NCI-H774 (cell line): ENCODE measurements at places on chromosomes 7 and 10.
A peak's percentile ranks its signal among the peaks of the same experiment; 100 is the strongest.

GRCh38 chr7:54355842-54356241 is 186.3 kb upstream of the VSTM2A start:
- no peak for DNase-seq

DNA sequence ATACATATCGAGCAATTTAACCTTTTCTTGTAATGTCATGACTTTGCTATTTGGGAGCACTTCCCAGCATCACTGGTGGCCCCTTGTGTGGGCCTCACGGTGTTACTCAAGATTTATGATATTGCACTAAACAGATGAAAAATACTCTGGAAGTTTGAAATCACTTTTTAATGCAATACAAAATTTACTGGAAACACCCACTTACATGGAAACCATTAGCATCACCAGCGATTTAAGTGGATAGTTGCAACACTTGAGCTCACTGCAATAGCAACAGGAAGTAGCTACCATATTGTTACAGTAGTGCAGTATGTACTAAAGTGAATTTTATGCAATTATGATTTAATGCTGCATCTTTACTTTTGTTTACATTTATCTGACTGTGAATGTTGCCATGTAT is 184.4 kb downstream of the MDFIC start:
- DNase-seq, result no peak

DNA sequence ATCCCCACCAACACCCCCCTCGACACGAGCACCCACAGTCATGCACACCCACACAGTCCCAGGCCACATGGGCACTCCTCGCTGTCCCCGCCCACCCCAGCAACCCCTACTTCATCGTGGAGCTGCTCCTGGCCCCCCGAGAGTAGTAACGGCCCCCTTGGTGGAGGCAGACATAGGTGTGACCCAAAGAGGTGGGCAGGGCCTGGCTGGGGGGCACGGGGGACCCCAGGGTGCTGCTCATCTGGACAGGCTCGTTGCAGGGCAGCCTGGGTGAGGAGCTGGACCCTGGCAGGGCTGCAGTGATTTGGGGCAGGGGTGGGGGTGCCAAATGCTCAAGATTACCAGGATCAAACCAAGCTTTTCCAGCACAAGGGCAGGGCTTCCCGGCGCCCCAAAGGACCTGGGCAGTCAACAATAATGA is 42.4 kb upstream of the ZMIZ1 start:
- no peak for DNase-seq

DNA sequence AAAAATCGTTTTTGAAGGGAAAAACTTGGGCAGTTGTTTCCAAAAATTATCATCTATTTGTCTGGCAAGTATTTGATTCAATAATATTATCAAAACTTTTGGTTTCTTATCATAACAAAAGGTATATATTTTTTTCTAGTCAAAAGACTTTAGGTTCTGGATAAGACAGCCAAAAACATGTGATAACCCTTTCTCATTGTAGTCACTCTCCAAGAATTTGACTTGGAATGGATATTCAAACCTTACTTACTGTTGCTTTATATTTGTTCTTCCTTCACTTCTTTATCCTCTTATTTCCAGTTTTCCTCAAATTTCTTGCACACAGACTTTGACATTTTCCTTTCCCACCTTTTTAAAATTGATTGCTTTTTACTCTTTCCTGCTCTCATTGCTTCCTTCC is 140.9 kb upstream of the FAM3C start:
- no peak for DNase-seq

GRCh38 chr10:131646551-131647525 is 254.0 kb upstream of the PPP2R2D start:
- no peak for DNase-seq

DNA sequence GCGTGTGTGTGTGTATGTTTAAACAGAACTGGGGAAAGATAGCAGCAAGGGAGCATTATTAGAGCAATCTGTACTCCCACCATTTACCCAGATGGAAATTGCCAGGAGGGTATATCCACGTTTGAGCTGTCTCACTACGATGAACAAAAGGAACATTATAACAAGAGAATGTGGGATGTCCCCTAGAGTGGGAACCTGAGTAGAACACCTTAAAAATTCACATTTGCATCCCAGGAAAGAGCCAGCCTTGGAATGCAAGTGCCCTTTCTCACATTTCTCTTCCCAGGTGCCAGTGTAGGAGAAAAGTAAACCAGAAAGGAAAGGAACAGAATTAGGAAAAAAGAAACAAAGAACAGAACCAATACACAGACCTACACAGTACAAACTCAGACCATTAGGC is 95.3 kb upstream of the PTPRZ1 start:
- DNase-seq, result no peak

- DNase-seq, result no peak
Measured at GRCh38 chr7:140263277-140263676, 86.5 kb upstream of the KDM7A start.

DNA sequence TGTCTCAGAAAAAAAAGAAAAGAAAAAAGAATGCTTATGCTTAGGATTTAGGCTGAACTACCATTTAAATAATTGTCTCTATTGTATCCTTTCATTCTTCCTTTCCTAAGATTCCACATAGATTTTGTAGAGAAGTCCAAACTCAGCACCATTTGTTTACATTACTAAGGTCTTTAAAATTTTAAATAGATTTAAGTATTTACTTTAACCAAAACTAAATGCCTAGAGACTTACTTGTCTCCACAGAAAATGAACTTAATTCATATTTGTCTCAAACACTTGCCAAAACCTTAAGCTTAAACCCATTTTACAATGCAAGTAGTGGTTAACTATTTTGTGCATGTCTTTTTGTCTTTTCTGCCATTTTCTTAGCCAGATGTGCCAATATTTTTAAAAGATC is 54.1 kb upstream of the ABI1 start:
- DNase-seq, result no peak

DNA sequence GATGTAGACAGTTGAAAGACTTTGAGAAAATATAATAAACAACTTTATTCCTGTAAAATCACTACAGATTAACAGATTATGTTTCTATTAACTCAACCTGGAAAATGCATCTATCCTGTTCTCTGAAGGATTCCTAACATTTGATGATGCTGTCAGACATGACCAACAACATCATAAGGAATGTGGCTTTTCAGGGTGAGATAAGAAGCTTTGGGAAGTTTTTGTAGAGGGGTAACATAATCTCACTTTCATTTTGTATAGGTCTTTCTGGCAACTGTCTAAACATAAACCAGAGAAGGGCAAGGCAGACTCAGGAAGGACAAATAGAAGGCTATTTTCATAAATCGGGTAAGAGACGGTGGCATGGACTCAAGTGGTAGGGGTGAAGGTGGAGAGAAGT is 112.2 kb downstream of the TES start:
- DNase-seq, result no peak

- DNase-seq, result no peak
Measured at GRCh38 chr10:31139497-31139896, 107.8 kb upstream of the ZNF438 start.

DNA sequence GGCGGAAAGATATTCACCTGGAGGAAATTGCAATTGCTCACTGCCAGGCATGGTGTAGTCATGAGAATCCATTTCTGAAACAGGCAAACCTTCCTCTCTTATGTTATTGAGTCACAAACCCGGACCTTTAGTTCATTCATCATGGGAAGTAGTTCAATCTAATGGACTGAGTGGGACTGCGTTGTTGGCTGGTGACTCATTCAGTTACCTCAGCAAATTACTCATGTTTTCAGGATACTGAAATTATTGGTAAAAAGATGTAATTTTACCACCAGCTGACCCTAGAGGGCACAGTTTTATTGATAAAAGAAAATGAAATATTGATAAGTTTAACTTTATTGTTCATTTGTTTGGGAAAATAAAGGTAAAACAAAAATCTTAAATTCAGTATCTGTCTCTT is 1194.4 kb upstream of the SORCS1 start:
- no peak for DNase-seq

GRCh38 chr7:81158189-81158588 is 239.3 kb upstream of the SEMA3C start:
- no peak for DNase-seq

- no peak for DNase-seq
Measured at GRCh38 chr7:69567800-69568199, 30.5 kb upstream of the AUTS2 start.

GRCh38 chr10:17231788-17232187 is 3.7 kb downstream of the VIM start:
- DNase-seq, result no peak

- DNase-seq, result no peak
Measured at GRCh38 chr7:107471292-107472070, 1.6 kb downstream of the GPR22 start.

DNA sequence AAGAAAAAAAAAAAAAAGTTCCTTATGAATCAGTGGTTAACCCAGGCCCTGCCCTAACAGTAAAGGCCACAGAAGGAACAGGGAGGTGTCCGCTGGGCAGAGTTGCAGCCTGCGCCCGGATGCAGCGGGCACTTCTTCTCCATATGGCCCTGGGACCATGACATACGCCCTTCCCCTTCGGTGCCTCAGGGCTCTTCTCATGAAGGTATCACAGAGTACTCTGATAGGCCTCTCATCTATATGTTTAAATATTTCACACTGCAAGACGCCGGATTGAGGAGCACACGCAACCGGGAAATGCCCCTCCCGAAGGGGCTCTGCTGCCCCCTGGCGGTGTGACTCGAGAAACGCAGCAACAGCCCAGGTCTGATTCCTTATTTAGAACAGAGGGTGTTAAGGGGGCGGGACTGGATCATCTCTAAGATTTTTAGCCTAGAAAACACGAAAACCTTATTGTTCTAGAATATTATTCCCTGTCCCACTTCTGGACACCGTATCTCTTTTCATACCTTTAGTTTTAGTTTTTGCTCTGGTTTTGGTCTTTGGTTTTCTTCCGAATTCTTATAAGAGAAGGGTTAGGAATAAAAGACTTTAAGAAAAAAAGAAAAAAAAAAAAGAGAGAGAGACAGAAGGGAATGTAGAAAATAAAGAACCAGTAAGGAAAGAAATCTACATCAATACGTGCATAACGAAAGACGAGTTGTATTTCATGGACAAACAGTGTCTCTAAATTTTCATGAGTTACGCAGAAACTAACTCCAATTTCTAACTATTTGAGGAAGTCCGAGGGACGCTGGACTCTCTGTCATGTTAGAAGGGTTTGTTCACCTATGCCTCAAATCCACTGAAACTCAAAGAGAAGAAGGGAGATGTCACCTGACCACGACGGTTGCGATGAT is 12.0 kb downstream of the DAGLB start:
- DNase-seq, result peak; percentile 53

DNA sequence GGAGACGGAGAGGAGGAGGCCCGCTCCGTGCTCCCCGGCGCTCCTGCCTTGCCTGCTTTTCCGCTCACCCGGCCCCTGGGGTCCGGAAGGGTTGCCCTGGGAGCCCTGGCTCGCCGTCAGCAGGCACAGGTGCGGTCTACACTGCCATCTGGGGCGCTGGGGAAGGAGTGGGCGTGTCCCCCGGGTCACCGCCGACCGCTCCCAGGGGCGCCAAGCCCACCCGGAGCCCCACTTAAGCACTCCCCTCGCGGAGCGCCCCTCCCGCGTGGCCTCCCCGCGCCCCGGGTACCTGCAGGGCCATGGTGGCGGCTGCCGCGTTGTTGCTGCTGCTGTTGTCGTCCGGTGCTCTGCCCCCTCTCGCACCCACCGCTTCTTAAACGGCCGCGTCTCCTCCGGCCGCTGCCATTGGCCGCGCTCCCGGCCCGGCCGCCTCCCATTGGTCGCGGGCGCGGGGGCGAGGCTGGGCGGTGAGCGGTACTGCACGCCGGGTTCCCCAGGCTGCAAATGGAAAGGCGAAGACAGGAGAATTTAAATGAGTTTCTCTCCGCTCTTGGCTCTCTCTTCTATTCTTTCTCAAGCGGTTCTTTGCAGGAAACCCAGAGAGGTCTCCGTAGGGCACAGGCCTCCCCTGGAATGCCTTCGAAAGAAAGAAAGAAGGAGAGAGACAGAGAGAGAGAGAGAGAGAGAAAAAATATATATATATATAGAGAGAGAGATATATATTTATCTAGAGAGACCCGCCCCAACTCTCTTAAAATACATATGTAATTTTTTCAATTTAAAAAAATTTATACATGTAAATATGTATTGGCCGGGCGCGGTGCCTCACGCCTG is at the start of gene ACBD7:
ACBD7 (minus strand) TSS at position 349 of the 834 bp plus-strand sequence; CDS start at position 301, 48 bp downstream.
- peak; percentile 81 for DNase-seq

- DNase-seq, result no peak
Measured at GRCh38 chr7:57426629-57427003, 23.4 kb upstream of the ZNF716 start.

DNA sequence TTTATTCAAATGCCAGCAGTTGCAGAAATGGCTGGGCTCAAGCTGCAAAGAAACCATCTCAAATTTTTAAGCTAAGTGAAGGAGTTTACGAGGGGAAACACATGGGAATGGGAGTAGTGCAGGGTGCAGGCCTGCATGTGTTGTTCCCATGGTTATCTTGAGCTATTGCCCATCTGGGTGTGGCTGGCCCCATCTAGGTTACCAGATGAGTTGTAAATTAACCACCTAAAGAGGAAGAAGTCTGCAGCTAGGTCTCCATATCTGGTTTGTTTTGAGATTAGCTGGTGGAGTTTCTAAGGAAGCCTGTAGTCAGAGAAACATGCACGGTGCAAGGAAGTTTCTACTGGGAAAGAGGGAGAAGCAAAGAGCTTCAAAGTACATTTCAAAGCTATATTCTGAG is 23.3 kb upstream of the STEAP2 start:
- no peak for DNase-seq

- DNase-seq, result no peak
Measured at GRCh38 chr10:123967626-123968243, 76.1 kb upstream of the CPXM2 start.

DNA sequence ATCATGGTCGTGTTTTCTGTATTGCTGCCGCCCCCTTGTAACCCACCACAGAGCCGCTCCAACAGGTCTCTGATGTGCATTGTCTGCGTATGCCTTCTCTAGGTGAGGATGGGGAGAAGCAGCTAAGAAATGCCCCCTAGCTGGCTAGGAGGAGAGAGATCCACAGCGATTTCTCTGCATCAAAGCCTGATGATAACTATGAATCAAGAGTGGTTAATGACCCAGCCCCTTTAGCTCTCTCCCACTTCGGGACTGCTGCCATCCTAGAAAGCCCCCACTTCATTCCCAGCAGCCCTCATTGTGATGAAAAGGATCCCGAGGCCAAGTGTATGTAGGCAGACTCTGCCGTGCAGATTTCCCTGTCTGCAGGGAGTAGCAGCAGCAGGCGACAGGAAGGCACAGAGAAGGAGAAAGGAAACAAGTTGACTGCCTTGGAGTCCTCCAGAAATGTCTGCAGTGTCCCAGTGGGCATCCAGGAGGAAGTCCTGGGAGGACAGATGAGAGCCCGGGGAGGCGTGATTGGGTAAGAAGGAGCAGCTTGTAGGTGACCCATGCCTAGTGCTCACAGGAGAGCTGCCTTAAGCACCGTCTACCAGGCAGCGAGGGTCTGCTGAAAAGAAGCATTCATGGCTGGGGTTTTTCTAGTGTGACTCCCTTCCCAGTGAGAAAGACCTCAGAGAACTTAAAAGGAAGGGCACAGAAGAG is 2.9 kb downstream of the PLXNA4 start:
- DNase-seq, result no peak

DNA sequence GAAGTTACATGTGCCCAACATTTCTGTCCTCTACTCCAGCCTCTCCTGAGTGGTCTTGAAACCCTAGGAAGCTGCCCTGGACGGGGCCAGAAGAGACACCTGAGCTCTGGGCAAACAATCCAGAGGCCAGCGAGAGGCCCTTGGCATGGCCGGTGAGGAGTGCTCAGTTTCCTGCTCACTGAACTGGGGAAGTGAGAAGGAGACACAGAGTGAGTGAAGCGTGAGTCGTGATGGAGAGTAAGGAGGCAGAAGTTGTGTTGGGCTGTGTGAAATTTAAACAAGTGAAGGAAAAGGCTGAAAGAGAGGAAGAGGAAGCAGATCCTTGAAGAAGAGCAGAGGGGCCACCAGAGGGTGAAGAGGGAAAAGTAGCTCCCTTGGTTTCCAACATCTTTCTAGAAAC is 73.2 kb downstream of the WNT2 start:
- no peak for DNase-seq

GRCh38 chr7:131183611-131184119 is 144.0 kb upstream of the MKLN1 start:
- DNase-seq, result no peak
